ENCODE measurements at places on chromosomes 6 and 20.
A peak's percentile ranks its signal among the peaks of the same experiment; 100 is the strongest.

DNA sequence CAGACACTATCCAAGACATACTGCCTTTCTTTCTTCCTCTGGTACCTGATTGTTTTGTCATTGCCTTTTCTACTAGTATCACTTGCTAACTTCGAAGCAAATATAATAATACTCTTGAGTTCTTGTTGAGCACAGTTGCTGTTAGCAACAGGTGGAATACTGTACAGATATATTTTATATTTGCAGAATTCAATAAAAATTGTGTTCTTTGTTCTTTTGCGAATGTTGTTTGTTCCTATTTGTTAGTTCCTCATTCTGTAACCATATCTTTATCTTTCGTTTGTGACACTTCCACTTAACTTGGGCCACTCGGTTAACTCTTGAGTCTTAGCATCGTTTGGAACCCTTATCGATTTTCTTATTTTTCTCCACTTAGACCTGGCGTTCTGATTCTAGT, 868 bp downstream of the CYB5R4 start:
- DNase-seq, result no peak

GRCh38 chr6:156852858-156853216, 75.7 kb downstream of the ARID1B start:
- DNase-seq, result no peak

DNA sequence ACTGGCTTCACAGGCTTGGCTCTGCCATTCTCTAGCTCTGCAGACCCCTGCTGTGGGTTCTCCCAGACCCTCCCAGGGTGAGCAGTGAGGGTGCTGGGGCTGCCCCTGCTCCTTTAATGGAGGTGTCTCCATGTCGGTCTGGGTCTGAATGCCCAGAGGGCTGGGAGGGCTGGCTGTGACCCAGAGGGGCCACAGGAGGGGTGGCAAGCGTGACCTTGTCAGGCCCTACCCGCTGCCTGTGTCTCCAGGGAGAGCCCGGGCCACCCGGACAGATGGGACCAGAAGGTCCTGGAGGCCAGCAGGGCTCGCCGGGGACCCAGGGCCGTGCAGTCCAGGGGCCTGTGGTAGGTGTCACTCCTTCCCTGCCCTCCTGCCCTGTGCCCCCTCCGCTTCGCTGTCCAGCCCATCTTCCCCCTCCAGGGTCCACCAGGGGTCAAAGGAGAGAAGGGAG, 32.1 kb downstream of the COL20A1 start:
- DNase-seq, result no peak

DNA sequence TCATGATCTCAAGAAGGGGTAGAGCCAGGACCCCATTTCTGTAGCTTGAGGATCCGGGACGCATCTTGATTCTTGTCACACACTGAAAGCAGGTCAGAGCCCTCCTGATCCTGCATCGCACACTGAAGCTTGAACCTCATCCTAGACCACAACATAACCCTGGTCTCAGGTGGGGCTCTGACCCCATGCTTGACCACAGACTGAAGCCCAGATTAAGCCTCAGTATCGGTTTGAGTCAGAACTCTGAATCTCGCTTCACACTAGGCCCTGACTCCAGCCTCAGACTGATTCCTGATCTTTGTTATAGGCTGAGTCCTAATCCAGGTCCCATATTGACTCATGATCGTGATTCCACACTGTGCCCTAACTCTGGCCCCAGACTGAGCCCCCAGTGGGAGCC, 8.5 kb upstream of the RSPO4 start:
- DNase-seq, result no peak

- DNase-seq, result no peak
These were observed 163.3 kb upstream of the SNX9 start for GRCh38 chr6:157659536-157660271.

DNA sequence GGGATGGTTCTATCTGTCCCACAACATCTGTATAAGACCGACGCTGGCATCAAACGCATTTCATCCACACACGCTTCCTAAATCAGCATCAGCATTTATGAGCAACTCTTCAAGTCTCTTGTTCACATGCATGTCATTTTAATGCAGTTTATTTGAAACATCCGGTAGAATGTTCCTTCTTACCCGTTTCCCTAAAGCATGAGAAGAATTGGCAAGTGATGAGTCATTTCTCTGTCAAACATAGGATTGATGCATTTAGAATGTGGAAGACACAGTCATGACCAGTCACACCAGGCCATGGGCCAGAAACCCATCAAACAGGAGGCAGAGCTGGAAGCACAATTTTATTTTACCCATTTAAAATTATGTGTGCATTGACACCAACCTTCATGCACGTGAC, 122.8 kb downstream of the UST start:
- no peak for DNase-seq

DNA sequence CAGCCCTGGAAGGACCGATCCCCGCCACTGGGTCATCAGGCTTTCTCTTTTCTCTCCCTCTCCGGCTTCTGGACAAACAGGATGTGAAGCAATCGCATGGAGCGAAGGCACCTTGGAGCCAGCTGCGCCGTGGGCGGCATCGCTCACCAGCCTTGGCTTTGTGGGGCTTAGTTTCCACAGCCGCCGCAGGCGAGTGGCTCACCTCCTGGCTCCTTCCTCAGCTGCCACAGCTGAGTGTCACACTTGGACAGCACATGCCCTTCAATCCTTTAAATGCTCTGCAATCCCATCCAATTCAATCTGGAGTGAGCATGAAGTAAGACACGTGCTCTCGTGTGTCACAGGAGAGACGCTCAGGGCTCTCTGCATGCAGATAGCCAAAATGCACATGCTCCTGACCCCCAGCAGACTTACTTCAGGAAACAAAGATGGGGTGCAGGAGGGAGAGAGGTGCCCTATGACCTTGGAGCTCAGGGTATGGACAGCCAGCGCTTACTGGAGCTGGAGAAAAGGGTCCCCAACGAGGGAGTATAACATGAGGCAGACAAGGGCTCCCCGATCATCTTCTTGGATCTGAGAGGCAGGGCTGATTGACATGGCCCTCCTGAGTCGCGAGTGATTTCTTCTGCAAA, 70.9 kb downstream of the BMP7 start:
- DNase-seq, result no peak

DNA sequence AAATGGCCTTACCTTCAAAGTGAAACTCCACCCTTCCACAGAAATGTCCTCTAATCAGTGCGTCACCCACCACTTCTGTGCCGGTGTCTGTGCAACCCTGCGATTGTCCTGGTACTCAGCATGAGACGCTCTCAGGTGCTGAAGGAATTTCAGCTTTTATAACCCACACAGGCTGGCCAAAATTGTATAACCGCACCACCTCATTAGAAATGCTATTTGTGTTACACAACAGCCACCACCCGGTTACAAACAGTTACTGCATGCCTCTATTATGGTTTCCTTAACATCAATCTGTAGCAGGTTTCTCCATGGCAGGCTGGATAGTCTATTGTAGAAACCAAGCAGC, 51.5 kb downstream of the SLC23A2 start:
- DNase-seq, result peak; percentile 21

GRCh38 chr20:44247131-44247571, at the start of gene GDAP1L1:
Gene GDAP1L1, plus strand, starts transcription at chr20:44247308. Its CDS starts 27 bp downstream, at chr20:44247335.
- no peak for DNase-seq

GRCh38 chr6:57075092-57075491, 14.9 kb upstream of the ZNF451 start:
- no peak for DNase-seq

GRCh38 chr20:57802765-57803507, 93.1 kb upstream of the PMEPA1 start:
- DNase-seq, result no peak

GRCh38 chr6:131789219-131789618, 18.6 kb upstream of the ENPP1 start:
- DNase-seq, result peak; percentile 54

DNA sequence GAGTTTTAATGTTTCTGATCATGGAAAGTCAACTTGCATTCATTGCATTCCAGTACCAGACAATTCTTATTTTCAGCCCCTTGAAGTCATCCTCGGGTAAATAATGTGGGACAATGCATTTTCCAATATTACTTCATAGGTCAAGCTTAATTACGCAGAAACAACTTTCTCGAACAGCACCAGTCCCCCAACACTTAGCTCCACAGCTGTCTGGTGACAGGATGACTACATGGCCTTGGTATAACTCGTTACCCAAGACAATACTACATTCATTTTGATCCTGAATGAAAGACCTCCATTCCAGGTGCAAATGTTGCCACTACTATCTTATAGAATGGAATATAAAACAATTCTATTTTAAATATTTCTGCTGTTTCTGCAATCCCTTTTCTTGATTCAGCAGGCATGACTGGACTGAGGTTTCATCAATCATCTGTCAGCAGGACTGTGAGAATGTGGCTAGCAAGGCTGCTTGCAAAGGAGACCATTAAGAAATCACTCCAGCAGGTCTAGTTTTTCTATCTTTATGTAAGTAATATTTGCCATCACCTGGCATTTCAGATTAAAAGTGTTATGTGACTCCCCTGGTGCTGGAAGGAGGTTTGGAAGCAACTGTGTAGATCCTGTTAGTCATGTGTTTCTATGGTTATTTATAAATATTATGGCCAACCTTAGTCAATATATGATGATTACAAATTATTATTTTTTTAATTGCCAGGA, 147.9 kb downstream of the HAO1 start:
- no peak for DNase-seq

- no peak for DNase-seq
These were observed 21.9 kb downstream of the SGK1 start for GRCh38 chr6:134295953-134296553.
